Hepatocyte (in vitro differentiated cells): ENCODE measurements at places on chromosomes 4 and X. TPM values are rescaled to one million over a fixed set of nuclear protein-coding genes. Genes with fewer than 3 reads are reported as not detected.

The LRRC66 gene
- total RNA-seq, result 0.87 and 0.92 TPM in 2 replicates

The HTN1 gene
- not detected in 2 replicates for total RNA-seq

The GLRA3 gene
- total RNA-seq, result 0.08 and 0.10 TPM in 2 replicates

The BCORL1 gene
- total RNA-seq, result 3.0 and 3.4 TPM in 2 replicates

The CC2D2A gene
- total RNA-seq, result 20.5 and 33.6 TPM in 2 replicates

The EREG gene
- total RNA-seq, result 18.9 and 28.3 TPM in 2 replicates

The FRMD7 gene
- not detected in 2 replicates for total RNA-seq

The NPY1R gene
- total RNA-seq, result 5.7 and 9.0 TPM in 2 replicates

The AFM gene
- total RNA-seq, result 70.0 and 78.4 TPM in 2 replicates

GRCh38 chrX:68897118-68897945 is 68.5 kb downstream of the EFNB1 start:
- no peak for DNase-seq
- no peak overlapping the region for H3K27ac ChIP-seq
- H3K4me3 ChIP-seq, result no peak overlapping the region
- H3K27me3 ChIP-seq, result no peaks in the 10 kb centered on the region

- H3K4me1 ChIP-seq, result no peaks in the 10 kb centered on the region
- H3K36me3 ChIP-seq, result no peaks in the 10 kb centered on the region
- no peak for DNase-seq
- no peak overlapping the region for H3K4me3 ChIP-seq
- no peaks in the 10 kb centered on the region for H3K27me3 ChIP-seq
- H3K27ac ChIP-seq, result no peak overlapping the region
Measured at GRCh38 chr4:43253541-43253940, 361.0 kb downstream of the GRXCR1 start.

DNA sequence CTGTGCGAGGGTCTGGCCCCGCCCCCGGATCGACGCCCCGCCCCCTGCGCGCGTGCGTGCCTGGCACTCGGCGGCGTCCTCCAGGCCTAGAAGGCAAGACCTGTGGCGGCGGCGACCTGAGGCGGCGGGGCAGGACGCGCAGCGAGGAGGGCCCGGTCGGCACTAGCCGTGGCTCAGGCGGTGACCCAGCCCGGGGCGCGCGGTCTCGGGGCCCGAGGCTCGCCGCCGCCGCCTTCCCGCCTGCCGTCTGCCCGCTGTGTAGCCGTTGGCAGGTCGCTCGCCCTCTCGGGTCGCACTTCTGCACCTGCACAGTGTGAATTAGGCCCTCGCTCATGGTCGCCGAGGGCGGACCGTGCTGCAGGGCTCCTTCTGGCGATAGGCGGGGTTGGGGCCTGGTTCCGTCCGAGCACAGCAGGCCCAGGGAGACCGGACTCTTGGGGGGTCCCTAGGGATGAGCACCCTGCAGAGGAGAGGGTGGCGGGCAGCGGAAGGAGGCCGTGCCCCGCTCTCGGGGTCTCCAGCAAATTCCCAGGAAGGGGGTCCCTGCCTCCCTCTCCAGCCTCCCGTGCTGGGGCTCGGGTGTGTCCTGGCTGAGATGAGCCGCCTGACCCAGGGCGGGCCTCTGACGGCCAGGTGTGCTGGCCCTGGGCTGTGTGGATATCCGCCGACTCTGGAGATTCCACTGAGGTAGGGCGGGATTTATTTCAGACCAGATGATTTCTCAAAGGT is 557 bp upstream of the FAM53A start:
- no peaks in the 10 kb centered on the region for H3K4me1 ChIP-seq
- H3K36me3 ChIP-seq, result no peaks in the 10 kb centered on the region
- no peak for DNase-seq
- H3K4me3 ChIP-seq, result peak overlapping the region; percentile 45
- H3K27ac ChIP-seq, result no peak overlapping the region

GRCh38 chr4:2443956-2444740 is 24.8 kb upstream of the RNF4 start:
- H3K27ac ChIP-seq, result no peak overlapping the region
- H3K36me3 ChIP-seq, result no peaks in the 10 kb centered on the region
- no peaks in the 10 kb centered on the region for H3K27me3 ChIP-seq
- no peak for DNase-seq
- H3K4me1 ChIP-seq, result no peaks in the 10 kb centered on the region

DNA sequence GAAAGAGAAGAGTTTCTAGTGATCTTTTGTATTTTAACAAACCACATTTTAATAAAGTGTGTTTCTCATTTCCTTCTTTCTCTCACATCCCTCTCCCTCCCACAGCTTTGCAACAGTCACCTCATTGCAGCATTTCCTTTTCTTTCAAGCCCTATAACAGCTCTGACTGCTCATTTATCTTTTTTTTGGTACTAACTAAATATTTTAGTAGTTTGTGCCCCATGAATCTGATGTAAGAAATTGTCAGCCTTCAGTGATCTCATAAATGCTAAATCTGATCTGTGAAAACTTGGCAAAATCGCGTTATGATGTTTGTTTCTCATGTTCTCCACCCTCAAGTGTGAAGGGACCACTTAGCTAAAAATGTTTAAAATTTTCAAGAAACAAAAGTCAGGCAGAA is 258.5 kb upstream of the SLIT2 start:
- H3K27me3 ChIP-seq, result no peaks in the 10 kb centered on the region
- no peaks in the 10 kb centered on the region for H3K4me1 ChIP-seq
- DNase-seq, result no peak
- no peak overlapping the region for H3K27ac ChIP-seq
- no peaks in the 10 kb centered on the region for H3K36me3 ChIP-seq

- H3K4me1 ChIP-seq, result no peaks in the 10 kb centered on the region
- H3K27ac ChIP-seq, result no peak overlapping the region
- H3K36me3 ChIP-seq, result peaks cover 9% of the 10 kb centered on the region
Measured at GRCh38 chrX:112779139-112779538, 61.5 kb downstream of the AMOT start.

GRCh38 chr4:37245391-37245954 is 930 bp downstream of the NWD2 start:
- H3K4me3 ChIP-seq, result no peak overlapping the region
- H3K36me3 ChIP-seq, result no peaks in the 10 kb centered on the region
- no peak for DNase-seq
- H3K4me1 ChIP-seq, result peaks cover 5% of the 10 kb centered on the region
- H3K27ac ChIP-seq, result no peak overlapping the region
